Bronchial epithelial cell (primary cell): ENCODE measurements at places on chromosomes 2 and 18. TPM values are rescaled to one million over a fixed set of nuclear protein-coding genes. Genes with fewer than 3 reads are reported as not detected.

SPP2 gene
- not detected in 2 replicates for total RNA-seq

DNA sequence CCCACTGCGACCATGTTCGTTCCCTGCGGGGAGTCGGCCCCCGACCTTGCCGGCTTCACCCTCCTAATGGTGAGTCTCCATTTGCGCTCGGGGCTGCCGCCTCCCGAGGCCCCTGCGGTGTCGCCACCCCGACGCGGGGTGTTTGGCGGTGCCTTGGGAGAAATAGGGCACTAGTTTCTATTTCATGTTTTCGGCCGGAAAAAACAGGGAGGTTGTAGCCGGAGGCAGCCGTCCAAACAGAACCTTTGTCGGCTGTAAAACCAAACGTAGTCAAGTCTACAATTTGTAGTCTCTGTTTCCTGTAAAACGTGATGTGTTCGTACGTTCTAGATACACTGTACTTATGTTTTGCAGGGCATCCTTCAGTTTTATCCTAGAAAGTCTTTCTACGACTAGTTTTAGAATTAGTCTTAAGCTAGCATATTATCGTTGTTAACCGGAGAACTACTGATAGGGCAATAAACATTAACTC, 290 bp downstream of the PSMG2 start:
- peak; percentile 18 for DNase-seq

DNA sequence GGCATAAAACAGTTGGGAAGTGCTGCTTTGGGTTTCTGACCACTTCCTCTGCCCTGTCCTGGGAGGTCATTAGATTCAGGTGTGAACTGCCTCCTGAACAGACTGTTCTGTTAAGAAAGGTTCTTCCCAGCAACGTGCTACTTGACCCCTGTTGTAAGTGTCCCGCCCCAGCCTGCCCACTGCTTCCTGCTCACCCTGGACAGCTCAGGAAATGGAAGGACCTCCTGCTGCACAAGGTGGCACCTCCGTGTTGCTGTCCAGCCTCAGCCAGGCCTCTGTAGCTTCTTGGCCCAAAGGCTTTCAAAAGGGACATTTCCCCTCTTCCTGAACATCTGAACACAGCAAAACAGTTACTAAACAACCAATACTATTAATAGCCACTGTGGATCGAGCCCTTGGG, 5.3 kb downstream of the TOGARAM2 start:
- DNase-seq, result no peak

GRCh38 chr18:47528343-47528742, 276.9 kb upstream of the SKOR2 start:
- DNase-seq, result no peak

C2orf66 gene
- under 0.01 and 0.38 TPM in 2 replicates for total RNA-seq

- no peak for DNase-seq
Observed at GRCh38 chr18:6921571-6921970, 192.1 kb downstream of the ARHGAP28 start.

CDH20 gene
- total RNA-seq, result not detected in 2 replicates

DNA sequence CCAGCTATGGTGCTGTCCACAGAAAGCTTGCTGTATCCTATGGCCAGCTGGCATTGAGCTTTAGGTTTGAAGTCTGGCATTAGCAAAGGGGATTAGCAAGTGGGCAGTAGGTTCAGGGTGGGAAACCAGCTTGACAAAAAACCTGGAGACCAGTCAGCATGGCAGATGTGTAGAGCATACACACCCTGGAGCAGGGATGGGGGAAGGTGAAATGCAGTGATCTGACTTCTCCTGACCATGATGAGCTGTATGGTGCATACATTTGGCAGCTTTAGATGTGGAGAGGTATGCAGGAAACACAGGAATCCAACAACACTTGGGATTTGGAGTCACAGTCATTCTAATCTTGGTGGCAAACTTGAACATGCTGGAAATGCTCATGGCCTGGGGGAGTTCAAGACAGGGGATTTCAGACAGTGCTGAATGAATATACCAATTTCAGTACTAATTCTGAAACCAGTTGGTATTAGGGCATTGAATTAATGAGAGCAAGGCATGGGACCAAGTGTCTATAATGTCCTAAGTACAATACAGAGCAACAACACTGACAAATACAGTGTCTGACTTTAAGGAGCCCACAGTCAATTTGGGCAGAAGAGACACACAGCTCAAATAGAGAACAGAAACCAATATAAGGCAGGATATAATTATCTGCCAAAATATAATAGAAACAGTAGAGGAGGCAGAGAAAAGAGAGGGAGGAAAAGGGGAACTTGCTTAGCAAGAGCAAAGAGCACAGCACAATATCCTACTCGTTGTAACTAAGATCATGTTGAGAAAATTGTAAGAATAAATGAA, 11.8 kb downstream of the ARHGAP15 start:
- no peak for DNase-seq

DNA sequence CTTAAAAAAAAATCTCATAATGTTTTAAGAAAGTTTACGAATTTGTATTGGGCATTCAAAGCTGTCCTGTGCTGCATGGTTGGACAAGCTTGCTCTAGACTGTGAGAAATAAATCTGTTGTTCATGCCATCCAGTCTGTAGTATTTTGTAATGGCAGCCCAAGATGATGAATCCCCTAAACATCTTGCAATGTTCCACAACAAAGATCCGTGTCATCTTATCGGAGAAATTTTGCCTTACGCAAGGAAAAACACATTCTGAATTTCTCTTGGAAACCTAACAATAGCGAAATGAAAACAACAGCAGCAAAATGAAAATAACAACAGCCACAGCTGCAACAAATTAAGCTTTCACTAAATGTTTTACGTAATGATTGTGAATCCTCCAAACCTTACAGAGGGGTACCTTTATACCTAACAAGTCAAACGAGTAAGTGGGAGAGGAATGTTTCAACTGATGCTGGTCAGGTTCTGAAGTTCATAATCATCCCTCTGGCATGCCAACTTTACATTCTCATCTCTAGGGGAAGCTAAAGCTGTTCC, 76.1 kb upstream of the RNU4ATAC start:
- no peak for DNase-seq

GRCh38 chr18:44816050-44816449, 135.4 kb downstream of the SETBP1 start:
- no peak for DNase-seq

- no peak for DNase-seq
Observed at GRCh38 chr2:25252291-25253152, 84.1 kb upstream of the POMC start.

DNA sequence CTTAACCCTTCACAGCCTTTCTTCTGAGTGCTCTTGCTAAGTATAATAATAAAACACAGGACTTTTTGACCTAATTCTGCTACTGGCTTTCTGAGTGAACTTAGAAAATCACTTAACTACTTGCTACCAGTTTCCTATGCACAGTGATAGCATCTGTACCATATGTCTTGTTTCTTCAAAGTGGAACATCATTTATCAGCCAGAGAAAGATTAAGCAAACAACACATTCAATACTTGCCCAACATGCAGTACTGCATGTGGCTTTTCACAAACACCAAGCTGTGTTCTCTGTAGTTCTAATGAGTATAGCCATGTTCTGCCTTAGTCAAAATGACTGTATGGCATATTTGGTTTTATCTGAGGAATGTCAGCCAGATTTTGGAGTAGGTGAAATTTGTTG, 1286.6 kb upstream of the ZEB2 start:
- DNase-seq, result no peak

CENPA gene
- total RNA-seq, result 0.26 TPM in 1 of 2 replicates, not detected in the other

DNA sequence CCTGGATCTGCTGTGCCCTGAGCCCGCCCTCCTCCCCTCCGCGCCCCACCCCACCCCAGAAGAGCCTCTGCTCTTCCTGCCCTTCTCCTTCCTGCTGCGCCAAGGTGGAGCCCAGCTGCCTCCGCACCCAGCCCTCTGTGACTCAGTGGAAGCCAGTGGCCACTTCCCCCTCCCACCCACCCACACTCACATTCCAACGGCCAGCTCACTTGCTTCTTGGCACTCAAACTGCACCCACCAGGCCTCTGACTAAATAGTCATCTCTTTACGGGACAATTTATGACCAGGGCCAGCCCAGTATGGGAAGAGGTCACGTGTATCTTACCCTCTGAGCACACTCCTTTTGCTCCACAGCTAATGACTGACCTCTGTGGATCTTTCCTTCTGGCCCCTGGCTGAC, 150.4 kb upstream of the SLC1A4 start:
- DNase-seq, result peak; percentile 93

GRCh38 chr2:16330571-16330970, 335.1 kb downstream of the CYRIA start:
- no peak for DNase-seq

EVX2 gene
- not detected in 2 replicates for total RNA-seq

GRCh38 chr2:233023007-233023760, 9.3 kb upstream of the NEU2 start:
- no peak for DNase-seq

- DNase-seq, result peak; percentile 39
Observed at GRCh38 chr2:217951091-217951490, 51.7 kb downstream of the TNS1 start.

CROCC2 gene
- total RNA-seq, result 0.26 TPM in 1 of 2 replicates, not detected in the other

DNA sequence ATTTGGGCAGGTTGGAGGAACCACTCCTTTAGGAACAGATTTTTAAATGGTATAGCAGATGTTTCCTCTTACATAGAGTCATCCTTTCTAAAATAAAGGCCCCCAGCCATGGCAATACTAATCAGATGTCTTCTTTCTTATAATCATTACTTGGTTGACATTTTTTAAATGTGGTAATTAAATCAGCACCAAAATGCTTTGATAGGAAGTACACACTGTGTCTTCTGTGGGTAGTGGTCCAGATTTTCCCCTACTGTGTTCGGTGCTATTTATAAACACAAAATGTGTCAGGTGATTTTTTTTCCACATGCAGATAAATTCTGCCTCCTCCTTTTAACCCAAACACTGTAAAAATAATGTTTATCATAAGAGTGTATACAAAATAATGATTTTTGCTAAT, 200.9 kb upstream of the DTNA start:
- no peak for DNase-seq

IL36RN gene
- total RNA-seq, result 1.1 and 1.9 TPM in 2 replicates

DLX2 gene
- total RNA-seq, result not detected in 2 replicates

SNORC gene
- total RNA-seq, result 0.53 and 1.0 TPM in 2 replicates

RGPD4 gene
- not detected in 2 replicates for total RNA-seq

DNA sequence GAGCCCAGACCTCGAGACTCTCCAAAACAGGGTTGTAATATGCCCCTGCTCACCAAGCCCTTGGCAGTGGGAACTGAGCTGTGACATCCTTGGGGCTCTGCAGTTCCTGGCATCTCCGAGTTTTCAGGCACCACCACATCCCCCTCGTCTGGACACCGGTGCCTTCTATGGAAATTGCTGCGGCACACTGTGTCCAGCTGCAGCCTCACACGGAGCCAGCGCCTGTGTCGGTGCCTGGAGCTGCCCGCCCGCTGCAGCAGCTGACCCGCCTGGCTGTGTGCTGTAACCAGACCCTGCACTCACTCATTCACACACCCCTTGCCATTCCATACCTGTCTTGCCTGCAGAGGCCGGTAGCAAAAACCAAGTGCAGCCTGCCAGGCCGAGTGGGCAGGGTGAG, 11.8 kb downstream of the IWS1 start:
- DNase-seq, result no peak

DNA sequence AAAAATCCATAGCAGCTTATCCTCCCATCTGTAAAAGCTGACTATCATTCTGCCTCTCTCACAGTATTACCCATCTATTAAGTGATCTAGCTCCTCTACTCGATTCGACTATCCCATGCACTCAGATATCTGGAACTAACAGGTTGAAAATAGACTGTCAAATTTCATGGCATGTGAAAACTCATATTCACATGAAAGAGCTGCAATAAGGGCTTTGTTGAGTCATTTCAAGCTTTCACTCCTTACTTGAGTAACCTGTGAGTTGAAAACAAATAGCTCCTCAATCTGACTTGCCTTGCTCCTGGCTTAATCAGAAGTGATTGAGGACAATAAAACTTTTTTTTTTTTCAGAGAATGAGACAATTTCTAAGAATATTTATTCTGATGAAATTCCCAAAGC, 192.4 kb upstream of the ERBB4 start:
- DNase-seq, result peak; percentile 47

- no peak for DNase-seq
Observed at GRCh38 chr2:144550911-144551310, 31.0 kb upstream of the ZEB2 start.

GMCL1 gene
- 8.3 and 9.5 TPM in 2 replicates for total RNA-seq

- DNase-seq, result no peak
Observed at GRCh38 chr2:9772999-9773902, 70.0 kb upstream of the TAF1B start.

DNA sequence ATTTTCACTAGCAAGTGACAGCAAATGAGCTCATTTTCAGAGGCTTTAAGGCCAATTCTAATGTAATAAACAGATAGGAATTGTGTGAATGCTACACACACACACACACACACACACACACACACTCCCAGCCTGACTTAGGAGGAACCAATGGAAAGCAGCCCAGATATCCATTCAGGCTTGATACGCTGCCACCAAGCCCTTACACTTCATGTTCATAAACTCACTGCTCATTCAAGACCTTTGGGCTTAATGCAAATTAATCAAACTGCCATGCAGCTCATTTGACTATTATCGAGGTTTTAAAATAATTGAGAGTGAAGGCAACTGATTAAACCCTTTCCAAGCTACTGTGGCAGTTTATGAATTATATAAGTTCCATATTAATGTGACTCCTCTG, 298.9 kb upstream of the NCKAP5 start:
- no peak for DNase-seq

GRCh38 chr2:158128168-158128973, 26.7 kb downstream of the UPP2 start:
- DNase-seq, result no peak

RAPGEF4 gene
- 0.26 and 0.90 TPM in 2 replicates for total RNA-seq

EFHD1 gene
- not detected in 2 replicates for total RNA-seq

MOGAT1 gene
- not detected in 2 replicates for total RNA-seq

- DNase-seq, result peak; percentile 62
Observed at GRCh38 chr2:38315707-38316333, 61.3 kb downstream of the ATL2 start.

PLGLB1 gene
- 0.13 and 0.26 TPM in 2 replicates for total RNA-seq

DNA sequence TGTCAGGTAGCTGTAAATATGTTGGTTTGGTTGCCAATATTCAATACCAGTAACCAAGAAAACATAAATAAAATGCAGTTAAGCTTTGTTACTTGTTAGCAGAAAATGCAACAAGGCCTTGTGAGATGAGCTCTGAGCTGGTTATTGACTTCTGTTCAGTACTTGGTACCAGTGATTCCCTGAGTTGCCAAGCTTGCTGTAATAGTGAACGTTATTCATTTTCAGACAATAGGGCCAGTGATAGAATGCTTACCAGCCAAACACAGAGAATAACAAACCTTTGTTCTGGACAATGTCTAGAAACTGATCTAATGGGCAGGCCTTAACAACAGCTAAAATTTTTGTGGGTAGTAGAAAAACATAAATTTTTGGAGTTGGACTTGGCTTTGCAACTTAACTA, 29.5 kb downstream of the RASGRP3 start:
- DNase-seq, result no peak
